ENCODE measurements at places on chromosomes 5 and 9.

GRCh38 chr9:115373000-115373709 lies 255.2 kb upstream of the TNC start:
- DNase-seq = no peak

- DNase-seq = no peak
Observed at GRCh38 chr9:15426019-15426418, 3.3 kb downstream of the SNAPC3 start.

DNA sequence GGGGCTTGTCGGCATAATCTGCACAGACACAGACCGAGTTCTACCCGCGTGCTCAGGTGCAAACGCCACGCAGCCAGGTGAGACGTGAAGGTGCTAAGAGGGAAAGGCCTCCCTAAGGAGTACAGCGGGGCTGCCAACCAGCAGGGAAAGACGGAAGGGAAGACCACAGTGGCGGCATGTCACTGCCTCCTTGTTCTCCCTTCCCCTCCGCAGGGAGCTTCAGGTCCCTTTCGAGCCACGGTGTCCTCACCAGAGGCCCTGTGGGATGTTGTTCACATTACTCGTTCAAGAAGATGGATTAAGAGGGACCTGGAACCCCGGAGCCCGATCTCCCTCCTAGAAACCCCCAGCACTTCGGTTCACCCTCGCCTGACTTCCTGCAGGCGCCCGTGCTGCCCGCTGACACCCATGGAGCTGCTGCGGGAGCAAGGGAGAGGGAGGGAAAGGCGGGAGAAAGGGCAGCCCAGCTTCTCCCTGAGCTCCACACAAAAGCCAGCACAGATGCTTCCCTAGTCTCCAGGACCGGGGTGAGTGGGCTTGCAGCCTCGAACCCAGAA lies 686 bp downstream of the BRD9 start:
- no peak for DNase-seq

- no peak for DNase-seq
Observed at GRCh38 chr9:91843093-91843492, 106.9 kb downstream of the ROR2 start.
